ENCODE measurements at places on chromosomes 4 and X.
A peak's percentile ranks its signal among the peaks of the same experiment; 100 is the strongest.

- peak; percentile 48 for DNase-seq
Observed at GRCh38 chr4:186587416-186588018, 32.1 kb upstream of the MTNR1A start.

GRCh38 chr4:121908346-121908745 is 38.1 kb upstream of the BBS7 start:
- DNase-seq, result no peak

- no peak for DNase-seq
Observed at GRCh38 chrX:150163221-150163930, 199.7 kb upstream of the MAMLD1 start.

- no peak for DNase-seq
Observed at GRCh38 chr4:42359711-42360110, 37.6 kb upstream of the SHISA3 start.

DNA sequence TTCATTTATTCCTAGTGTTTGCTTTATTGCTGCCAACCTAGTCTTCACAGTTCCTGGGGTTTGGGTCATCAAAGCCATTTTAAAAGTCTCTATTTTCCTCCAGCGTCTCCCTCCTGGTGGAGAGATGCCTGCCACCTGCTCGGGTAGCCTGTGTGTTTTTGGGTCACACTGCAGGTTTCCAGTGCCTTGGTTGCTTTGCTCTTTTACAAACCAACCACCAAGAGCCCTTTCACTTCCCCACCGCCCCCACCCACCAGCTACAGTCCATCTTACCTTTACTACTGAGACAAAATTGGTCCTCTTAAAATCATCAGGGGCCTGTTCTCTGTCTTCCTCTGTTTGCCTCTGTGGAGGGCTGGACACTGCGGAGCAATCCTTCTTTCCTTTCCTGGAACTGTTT is 280.5 kb upstream of the GATB start:
- DNase-seq, result no peak

- DNase-seq, result no peak
Observed at GRCh38 chr4:116101321-116101720, 984.1 kb downstream of the TRAM1L1 start.

GRCh38 chr4:60938621-60939020 is 261.5 kb upstream of the ADGRL3 start:
- DNase-seq, result no peak

DNA sequence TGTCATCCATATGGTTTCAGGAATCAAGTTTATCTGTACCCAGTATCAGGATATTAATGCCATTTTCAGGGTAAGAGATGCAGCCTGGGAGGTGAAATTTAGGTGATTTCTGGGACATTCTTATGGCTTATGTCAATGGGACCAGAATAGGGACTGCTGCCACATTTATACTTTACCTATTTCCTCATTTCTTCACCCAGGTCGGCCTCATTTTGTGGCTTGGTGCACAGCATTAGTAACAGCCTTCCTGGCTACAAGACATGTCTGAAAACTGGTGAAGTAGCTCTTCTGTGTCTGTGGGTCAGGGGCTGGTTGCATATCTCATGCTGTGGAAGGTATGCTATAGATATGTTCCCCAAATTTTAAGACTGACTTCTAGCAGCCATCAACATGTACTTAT is 284.8 kb downstream of the AFF2 start:
- no peak for DNase-seq

GRCh38 chr4:138675685-138676084 is 339.9 kb upstream of the NOCT start:
- DNase-seq, result no peak

- no peak for DNase-seq
Observed at GRCh38 chrX:101347859-101348451, 587 bp downstream of the TIMM8A start.

DNA sequence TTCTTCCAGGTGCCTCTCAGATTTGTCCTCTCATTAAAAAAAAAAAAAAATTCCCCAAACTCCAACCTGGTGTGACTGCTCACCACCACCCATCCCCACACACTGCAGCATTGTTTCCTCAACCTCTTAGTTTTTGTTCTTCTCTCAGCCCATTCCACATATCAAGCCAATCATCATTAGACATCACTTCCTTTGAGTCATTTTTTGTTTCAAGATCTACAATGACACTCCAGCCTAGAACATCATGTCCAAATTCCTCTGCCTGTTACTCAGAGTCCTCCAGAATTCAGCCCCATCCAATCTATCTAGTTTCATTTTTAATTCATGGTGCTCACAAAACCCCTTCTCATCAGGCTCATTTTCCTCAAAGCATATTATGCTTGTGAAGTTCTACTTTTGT is 262.5 kb upstream of the TEX13A start:
- DNase-seq, result no peak

DNA sequence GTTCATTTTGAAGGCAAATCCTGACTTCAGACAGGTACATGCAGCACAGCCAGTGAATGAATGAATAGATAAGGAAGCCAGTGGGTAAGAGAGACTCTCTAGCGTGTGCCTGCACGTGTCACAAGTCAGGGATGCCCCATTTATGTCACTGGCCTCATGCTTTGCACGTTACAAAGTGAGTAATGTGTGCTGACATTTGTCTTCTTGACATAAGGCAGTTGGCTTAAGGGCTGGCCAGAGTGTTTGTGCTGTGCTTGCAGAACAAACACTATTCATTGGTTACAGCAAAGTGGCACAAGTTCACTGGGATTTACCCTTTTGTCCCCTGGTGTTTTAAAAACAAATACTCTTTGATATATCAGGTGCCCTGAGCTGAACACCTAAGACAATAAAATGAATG is 55.9 kb downstream of the CRMP1 start:
- no peak for DNase-seq

- DNase-seq, result no peak
Observed at GRCh38 chr4:168139336-168139735, 47.0 kb downstream of the ANXA10 start.

- DNase-seq, result no peak
Observed at GRCh38 chr4:138939960-138940359, 75.6 kb upstream of the NOCT start.

GRCh38 chr4:10096201-10096977 is 20.2 kb downstream of the WDR1 start:
- DNase-seq, result peak; percentile 58

DNA sequence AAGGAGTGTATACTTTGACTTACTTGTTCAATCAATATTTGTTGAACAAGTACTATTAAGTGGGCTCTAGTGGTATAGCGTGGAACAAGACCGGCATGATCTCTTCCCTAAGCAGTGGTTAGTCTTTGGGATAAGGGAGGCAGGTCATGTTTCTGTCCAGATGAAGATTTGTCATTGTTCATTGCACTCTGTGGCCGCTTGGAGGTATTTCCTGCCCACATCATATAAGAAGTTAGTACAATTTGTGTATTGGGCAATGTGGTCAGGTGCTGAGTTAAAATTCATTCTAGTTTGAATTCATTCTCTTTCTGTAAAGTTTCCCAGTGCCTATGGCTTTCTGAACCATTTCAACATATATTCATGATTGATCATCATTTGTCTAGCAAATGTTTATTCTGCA is 101.1 kb upstream of the SHISA3 start:
- no peak for DNase-seq

DNA sequence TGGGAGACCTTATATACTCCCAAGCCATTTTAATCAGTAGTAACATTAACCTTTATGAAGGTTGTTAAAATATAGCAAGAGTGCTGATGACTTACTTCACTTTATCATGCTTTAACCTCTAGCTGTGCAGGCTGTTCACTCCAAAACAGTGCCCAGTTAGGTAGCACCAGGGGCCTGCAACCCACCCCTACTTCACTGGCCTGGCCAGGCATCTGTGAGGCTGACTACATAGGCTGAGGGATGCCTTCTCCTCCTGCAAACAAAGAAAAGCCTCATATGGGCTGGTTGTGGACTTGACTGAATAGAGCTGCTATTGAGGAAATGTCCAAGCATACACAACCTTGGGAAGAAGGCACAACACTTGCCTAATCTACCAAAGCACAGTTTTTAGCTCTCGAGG is 172.8 kb downstream of the SHROOM3 start:
- DNase-seq, result no peak

- no peak for DNase-seq
Observed at GRCh38 chrX:153573984-153574383, 25.0 kb downstream of the CCNQ start.

DNA sequence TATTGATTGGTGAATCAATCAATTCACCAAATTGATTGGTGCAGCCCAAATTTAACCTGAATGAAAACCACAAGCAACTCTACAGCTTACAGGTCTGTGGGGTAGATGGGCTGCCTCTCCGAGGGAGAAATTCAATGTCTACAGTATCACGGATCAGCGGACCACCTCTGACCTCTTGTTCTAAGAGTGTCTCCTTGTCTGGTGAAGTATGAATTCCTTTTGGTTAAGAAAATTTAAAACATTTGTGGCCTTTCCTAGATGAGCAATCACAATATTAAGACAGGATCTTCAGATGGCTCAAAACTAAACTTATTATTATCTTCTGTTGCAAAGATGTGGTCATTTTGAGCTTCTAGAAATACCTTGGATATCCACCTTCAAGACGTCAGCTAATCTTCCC is 153.3 kb downstream of the IL15 start:
- no peak for DNase-seq

GRCh38 chr4:146243141-146243882 is 29.0 kb downstream of the REELD1 start:
- no peak for DNase-seq
